ENCODE measurements at places on chromosomes 6 and 20.

DNA sequence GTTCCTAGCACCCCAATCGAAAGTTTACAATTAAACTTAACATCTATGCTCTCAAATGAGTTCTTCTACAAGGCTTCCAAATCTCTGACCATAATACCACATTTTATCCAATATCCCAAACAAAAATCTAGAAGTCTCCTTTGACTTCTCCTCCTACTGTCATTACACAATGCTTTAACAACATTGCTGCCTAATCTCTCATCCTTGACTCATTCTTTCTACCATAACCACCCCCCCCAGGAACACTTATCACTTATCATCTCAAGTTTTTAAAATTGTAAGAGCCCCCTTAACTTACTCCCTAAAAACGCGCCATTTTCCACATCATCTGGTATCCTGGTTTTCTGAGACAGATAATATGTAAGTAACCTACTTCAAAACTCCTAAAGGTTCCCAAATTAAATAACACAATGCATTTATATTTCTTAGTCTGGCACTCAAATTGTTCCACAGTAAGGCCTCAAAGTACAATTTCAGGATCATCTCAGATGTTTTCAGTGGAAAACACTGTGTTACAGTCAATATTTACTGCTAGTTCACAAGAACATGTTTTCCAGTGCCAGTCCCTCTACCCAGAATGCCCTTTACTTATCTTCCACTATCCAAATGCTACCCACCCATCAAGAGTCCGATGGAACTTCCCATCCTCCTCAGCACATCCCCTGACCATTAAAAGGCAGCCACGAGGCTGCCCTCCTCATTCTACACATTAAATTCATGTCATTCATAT, 308.2 kb upstream of the THEMIS start:
- DNase-seq, result no peak

- no peak for DNase-seq
Measured at GRCh38 chr6:163761481-163761880, 347.0 kb downstream of the QKI start.

GRCh38 chr6:26306232-26306631, 58.8 kb upstream of the BTN3A2 start:
- DNase-seq, result no peak

DNA sequence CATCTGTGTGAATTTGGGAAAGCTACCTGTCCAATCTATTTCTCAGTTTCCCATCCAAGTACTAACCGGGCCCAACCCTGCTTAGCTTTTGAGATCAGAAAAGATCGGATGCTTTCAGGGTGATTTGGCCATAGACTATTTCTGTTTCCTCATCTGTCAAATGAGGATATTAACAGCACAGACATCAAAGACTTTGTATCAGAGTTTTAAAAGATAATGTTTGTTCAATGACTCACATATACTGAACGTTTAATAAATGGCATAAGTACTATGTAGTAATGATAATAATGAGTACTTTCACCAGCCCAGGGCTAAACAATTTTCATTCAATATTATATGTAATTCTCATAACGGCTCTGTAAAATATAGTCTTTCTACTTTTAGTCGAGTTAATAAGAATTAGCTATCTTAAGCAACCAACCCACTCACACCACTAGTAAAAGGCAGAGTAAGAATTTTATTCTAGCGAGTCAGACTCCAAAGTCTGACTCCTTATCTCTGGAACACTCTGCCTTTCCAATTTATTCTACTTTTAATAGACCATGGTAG, 216.5 kb downstream of the ARHGAP18 start:
- DNase-seq, result no peak

DNA sequence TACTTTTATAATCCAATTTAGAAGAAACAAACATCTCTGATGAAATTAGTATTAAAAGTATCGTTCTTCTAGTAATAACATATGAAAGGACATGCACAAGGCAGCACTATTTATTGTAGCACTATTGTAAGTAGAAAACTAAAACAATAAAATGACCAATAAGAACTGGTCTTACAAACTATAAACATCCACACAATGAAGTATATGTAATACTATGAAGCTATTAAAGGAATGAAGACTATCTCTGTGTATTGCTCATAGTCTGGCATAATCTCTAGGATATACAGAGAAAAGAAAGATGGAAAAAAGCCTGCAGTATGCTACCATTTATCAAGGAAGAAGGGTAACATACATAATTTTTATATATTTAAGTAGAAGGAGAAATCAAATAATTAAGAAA, 16.7 kb downstream of the LCA5 start:
- no peak for DNase-seq

GRCh38 chr6:144897441-144897921, 612.3 kb downstream of the UTRN start:
- DNase-seq, result no peak
